ENCODE measurements at places on chromosomes 5 and 9. TPM values are rescaled to one million over a fixed set of nuclear protein-coding genes. Genes with fewer than 3 reads are reported as not detected.
A peak's percentile ranks its signal among the peaks of the same experiment; 100 is the strongest.

DNA sequence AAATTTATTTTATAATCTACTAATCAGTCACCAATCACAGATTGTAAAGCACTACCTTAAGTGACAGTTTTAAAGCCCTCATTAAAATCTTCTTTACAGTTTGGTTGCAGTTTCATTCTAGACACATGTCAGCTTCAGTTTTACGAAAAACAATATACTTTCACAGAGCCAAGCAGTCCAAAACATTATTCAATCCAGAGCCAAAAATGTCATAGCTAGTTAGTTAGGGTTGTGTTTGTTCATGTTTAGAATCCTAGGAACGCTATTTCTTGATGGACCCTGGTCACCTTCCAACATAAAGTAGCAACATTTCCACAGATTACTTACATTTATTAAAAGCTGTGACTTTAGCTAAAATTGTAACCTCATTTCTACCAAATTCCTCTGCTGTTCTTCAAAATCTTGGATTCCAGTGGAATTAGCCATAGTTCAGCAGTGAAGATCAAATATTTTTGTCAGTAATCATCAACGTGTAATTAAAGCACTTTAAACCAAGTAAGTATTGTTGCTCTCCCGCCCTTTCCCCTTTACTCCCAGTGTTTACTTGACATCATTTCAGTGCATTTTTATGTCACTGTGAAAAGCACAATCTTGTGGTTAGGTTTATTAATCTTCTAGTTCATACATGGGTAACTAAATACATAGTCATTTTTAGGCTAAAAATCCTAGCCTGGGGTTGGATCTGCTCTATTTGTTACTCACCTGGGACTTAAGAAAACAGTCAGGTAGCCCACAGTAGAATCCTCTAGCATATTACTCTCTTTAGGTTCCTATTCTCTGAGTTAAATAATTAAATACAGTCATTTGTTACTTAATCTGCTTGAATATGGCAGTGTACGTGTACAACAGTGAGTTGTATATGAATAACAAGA lies 74.3 kb downstream of the NIPBL start:
- no peak overlapping the region for H3K4me3 ChIP-seq
- H3K27me3 ChIP-seq: no peaks in the 10 kb centered on the region
- no peak for DNase-seq
- H3K4me1 ChIP-seq: peaks cover 5% of the 10 kb centered on the region
- H3K27ac ChIP-seq: no peak overlapping the region
- no peaks in the 10 kb centered on the region for H3K36me3 ChIP-seq

DNA sequence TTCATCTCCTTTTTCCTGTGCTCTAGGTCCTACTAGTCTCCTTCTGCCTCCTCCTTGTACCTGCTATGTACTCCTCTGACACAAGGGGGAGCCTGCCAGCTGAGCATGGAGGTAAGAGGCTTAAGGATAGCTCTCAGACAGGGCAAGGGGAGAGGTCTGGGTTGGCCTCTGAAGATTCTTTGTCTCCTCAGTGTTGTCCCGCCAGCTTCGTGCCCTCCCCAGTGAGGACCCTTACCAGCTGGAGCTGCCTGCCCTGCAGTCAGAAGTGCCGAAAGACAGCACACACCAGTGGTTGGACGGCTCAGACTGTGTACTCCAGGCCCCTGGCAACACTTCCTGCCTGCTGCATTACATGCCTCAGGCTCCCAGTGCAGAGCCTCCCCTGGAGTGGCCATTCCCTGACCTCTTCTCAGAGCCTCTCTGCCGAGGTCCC lies 3.8 kb downstream of the CREB3 start:
- peaks cover 10% of the 10 kb centered on the region for H3K4me1 ChIP-seq
- no peaks in the 10 kb centered on the region for H3K27me3 ChIP-seq
- peak; percentile 64 for DNase-seq
- H3K4me3 ChIP-seq: no peak overlapping the region
- H3K36me3 ChIP-seq: peaks cover 38% of the 10 kb centered on the region
- H3K27ac ChIP-seq: peak overlapping the region; percentile 1

DNA sequence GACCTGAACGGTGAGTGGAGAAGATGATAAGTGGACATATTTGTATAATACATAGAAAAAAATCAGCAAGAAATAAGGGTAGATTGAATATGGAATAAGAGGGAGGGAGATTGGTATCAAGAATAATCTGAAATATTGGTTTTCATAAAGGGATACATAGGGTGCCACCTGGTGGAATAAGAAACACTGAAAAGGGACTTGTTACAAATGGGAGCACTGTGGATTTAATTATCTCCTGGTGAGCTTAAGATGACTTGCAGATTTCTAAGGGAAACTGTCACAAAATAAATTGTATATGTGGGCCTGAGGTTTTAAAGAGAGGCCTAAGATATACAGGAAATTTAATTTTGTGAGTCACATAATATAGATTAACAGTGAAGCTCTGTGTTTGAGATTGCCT lies 1403.5 kb upstream of the CDH18 start:
- H3K4me1 ChIP-seq: no peaks in the 10 kb centered on the region
- no peaks in the 10 kb centered on the region for H3K27me3 ChIP-seq
- no peak for DNase-seq
- H3K27ac ChIP-seq: no peak overlapping the region
- H3K36me3 ChIP-seq: no peaks in the 10 kb centered on the region

DNA sequence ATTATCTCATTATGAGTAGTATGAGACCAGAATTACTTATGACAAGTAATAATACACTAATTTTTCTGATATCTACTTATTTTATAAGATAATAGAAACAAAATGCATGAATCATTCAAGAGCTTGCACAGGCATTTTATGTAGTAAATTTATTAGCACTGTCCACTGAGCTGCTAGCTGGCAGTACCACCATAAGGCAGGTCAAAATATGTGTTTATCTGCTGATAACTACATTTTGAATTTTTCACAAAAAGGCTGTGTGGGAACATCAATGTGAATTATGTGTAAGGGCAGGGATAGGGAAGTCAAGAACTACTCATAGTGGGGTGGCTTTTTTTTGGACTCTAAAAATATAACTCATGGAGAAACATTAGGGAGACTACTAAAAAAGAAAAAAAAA lies 249.6 kb downstream of the PAPPA start:
- H3K4me1 ChIP-seq: no peaks in the 10 kb centered on the region
- no peaks in the 10 kb centered on the region for H3K27me3 ChIP-seq
- H3K27ac ChIP-seq: no peak overlapping the region
- H3K36me3 ChIP-seq: no peaks in the 10 kb centered on the region
- H3K4me3 ChIP-seq: no peak overlapping the region

DNA sequence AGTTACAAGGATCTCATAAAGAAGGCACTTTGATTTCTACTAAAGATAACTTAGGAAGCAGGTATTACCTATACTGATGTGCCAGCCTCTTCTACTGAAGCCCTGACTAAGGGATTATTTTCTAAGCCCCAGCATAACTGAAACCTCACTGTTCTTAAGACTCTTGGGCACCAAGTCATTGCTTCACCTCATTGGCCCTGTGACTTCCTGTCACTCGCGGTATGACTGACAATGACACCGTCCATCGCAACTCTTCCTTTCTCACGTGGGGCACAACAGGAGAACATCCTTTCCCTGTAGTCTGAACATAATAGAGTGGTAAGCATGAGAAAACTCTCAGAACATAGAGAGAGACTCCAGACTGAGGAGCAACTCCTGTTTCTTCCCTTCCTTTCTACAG lies 6.4 kb downstream of the OR2V2 start:
- no peaks in the 10 kb centered on the region for H3K4me1 ChIP-seq
- no peaks in the 10 kb centered on the region for H3K36me3 ChIP-seq
- no peaks in the 10 kb centered on the region for H3K27me3 ChIP-seq
- DNase-seq: no peak

- H3K27me3 ChIP-seq: no peaks in the 10 kb centered on the region
- H3K27ac ChIP-seq: peak overlapping the region; percentile 54
- peak; percentile 90 for DNase-seq
- H3K4me3 ChIP-seq: no peak overlapping the region
Observed at GRCh38 chr5:142529626-142530278, 156.1 kb downstream of the FGF1 start.

DNA sequence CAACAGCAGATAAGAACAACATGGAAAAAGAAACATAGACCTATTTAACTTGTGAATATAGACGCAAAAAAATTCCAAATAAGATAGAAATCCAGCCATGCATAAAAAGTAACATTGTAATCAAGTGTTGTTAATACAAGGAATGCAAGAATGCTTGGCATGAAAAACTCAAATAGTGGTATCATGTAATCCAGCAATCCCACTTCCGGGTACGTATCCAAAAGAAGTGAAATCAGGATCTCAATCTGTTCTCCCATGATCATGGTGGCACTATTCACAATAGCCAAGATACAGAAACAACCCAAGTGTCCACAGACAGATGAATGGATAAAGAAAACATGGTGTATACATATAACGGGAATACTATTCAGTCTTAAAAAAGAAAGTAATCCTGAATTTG lies 437.4 kb downstream of the ARHGEF28 start:
- no peak for DNase-seq
- no peaks in the 10 kb centered on the region for H3K36me3 ChIP-seq
- H3K4me3 ChIP-seq: no peak overlapping the region
- no peaks in the 10 kb centered on the region for H3K27me3 ChIP-seq

DNA sequence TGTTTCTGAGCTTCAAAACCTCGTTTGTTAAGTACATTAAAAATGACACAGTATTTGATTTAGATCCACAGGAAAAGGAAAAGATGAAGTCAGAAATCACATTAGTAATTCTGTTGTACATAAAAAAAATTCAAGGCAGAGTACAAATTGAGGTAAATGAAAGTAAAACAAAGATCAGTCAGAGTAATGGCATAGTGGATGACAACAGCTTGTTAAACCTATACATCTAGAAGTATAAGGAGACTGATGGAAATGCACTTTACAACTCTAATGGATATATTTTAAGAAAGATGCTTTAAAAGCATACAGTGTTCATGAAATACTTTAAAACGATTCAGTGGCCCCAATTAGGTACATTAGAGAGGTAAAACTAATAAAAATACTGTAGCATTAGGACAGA lies 631.3 kb upstream of the SEMA6A start:
- no peak for DNase-seq
- no peak overlapping the region for H3K4me3 ChIP-seq
- no peaks in the 10 kb centered on the region for H3K27me3 ChIP-seq
- no peak overlapping the region for H3K27ac ChIP-seq

TAF1L gene
- not detected for total RNA-seq

IFNB1 gene
- not detected for total RNA-seq

NEUROG1 gene
- not detected for total RNA-seq

STPG3 gene
- total RNA-seq: not detected

IGFBPL1 gene
- total RNA-seq: not detected

All from HCT116 (cell line).